ENCODE measurements at places on chromosomes 5 and 9.
A peak's percentile ranks its signal among the peaks of the same experiment; 100 is the strongest.

DNA sequence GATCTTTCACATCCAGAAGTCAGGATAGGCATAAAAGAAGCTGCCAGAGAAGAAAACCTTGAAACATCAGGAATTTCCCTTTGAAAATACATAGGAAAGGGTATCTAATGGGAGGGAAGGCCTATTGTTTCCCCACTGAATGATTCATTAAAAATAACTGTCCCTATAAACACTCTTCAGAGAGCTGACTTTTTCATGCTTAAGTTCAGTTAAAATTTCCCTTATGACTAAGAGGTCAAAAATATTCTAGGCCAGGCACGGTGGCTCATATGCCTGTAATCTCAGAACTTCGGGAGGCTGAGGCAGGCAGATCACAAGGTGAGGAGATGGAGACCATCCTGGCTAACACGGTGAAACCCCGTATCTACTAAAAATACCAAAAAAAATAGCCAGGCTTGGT, 499.5 kb downstream of the ENC1 start:
- peak; percentile 64 for DNase-seq

- no peak for DNase-seq
These were observed 37.0 kb downstream of the DUSP1 start for GRCh38 chr5:172733974-172734346.

DNA sequence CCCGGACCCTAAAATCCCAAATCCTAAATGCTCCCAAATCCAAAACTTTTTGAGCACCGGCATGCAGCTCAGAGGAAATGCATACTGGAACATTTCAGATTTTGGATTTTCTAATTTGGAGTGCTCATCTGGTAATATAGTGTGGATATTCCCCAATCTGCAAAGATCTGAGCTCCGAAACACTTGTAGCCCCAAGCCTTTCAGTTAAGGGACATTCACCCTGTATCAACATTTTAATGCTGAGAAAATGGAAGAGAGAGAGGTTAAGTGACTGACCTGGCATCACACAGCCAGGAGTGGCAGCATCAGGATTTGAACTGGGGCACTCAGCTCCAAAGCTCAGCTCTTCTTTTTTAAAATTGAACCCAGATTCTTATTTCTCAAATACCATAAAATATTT, 30.7 kb downstream of the QRFP start:
- DNase-seq, result no peak

- DNase-seq, result no peak
These were observed 1134.3 kb upstream of the C9orf72 start for GRCh38 chr9:28707616-28708015.

DNA sequence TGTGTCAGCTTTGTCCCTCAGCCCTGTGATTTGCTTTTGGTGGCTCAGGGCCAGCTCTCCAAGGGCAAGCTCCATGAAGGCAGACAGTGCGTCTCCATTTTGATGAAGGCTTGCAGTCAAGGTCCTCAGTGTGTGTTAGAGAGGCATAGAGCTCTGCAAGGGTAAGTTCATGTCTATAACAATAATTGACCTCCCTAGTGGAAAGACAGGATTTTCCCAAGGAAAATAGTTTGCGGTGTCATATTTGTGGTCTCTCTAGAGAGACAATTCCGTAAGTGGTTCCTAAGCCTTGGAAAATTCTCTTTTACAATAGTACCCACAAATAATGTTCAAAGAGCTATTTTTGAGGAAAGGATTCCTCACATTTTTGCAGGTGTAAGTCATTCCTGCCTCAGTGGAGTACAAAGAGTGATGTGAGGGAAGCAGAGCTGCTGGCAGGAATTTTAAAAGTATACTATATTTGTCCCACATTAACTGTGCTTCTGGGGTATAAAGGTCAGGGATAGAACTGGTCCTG, 40.2 kb downstream of the SLC1A3 start:
- peak; percentile 86 for DNase-seq

DNA sequence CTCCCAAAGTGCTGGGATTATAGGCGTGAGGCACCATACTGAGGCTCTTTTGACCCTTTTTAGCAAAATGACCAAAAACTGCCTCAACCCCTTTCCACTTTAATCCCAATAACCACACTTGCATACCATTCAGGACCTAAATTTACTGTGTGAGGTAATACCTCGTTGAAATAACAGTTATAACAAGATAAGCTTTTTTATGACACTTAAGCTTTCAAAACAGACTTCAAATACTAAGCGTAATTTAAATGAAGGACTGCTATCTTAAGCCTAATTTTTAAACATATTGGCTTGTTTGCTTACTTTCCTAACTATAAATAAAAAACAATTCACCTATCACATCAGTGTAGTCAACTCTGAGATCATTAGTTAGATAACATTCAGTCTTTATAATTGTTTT, 37.8 kb downstream of the PWWP2A start:
- peak; percentile 18 for DNase-seq

DNA sequence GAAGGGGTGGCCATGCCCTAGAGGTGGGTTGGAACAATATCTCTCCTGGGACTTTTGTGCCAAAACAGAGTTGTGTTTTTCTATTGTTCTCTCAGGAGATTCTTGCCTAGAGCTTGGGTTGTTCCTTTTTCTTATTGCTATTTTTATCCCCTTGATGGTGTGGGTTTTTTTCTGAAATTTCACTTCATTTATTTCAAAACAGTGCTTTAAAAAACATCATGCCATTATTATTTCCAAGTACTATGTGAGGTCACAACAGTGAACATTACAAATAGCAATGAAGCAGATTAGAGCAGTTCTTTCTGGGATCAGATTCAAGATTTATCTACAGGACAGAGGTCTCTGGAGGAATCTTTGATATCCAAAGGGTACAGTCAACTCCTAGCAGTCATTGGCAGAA, 76.6 kb downstream of the ACTBL2 start:
- peak; percentile 36 for DNase-seq

DNA sequence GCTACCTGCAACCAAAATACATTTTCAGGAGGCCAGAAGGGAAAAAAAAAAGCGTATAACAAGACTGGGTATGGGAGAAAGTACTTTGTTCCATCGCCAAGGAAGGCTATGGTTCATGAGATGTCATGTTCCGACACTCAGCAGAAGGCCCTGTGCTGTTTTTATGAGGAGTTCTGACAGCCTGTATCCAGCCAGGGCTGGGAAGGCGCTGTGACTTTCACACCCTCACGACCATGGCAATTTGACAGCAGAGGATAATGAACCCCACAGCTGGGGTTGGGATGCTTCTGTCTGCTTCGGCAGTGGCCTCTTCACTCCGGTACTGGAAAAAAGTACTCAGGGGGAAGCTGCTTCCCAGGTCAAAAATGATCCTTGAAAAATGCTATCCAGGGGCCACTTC, 154.4 kb downstream of the PRELID2 start:
- DNase-seq, result no peak

DNA sequence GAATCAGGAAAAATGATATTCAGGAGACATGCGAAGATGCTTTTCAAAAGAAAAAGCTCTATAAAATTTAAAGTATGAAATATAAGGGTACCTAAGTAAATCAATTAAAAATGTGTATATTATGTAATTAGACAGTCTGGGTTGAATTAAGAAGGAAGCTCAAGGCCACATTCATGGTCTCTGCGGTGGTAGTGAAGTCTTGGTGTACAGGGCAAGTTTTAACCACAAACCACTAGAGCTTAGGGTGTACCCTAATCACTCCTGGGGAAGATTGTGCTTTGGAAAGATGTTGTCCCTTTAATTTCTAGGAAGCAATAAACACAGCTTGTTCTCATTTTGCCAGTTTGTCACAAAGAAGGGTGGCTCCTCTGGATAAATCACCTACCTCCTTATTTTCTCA, 287.2 kb upstream of the ZNF608 start:
- DNase-seq, result no peak

DNA sequence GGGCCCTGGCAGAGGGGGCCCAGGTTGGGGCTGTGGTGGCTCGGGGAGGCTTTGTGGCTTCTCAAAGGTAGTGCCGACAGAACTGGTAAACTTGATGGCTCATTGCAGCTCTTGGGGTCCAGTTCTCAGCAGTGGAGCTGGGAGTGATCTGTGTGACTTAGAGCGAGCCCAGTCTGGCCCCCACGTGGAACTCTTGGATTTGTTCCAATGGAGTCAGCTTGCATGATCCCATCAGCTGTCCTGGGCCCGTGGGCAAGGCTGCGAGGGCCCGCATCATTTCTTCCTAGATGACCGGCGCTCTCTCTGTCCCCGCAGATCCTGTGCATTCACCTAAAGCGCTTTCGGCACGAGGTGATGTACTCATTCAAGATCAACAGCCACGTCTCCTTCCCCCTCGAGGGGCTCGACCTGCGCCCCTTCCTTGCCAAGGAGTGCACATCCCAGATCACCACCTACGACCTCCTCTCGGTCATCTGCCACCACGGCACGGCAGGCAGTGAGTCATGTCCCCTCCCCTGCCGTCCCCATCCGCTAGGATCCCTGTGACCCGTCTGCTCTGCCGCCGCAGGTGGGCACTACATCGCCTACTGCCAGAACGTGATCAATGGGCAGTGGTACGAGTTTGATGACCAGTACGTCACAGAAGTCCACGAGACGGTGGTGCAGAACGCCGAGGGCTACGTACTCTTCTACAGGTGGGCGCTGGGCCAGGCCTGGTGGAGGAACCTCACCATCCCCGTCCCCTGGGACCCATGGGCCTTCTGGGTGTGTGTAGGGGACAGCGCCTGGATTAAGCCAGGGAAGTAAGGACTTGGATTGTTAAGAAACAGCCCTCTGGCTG, 39.2 kb downstream of the USP20 start:
- no peak for DNase-seq

DNA sequence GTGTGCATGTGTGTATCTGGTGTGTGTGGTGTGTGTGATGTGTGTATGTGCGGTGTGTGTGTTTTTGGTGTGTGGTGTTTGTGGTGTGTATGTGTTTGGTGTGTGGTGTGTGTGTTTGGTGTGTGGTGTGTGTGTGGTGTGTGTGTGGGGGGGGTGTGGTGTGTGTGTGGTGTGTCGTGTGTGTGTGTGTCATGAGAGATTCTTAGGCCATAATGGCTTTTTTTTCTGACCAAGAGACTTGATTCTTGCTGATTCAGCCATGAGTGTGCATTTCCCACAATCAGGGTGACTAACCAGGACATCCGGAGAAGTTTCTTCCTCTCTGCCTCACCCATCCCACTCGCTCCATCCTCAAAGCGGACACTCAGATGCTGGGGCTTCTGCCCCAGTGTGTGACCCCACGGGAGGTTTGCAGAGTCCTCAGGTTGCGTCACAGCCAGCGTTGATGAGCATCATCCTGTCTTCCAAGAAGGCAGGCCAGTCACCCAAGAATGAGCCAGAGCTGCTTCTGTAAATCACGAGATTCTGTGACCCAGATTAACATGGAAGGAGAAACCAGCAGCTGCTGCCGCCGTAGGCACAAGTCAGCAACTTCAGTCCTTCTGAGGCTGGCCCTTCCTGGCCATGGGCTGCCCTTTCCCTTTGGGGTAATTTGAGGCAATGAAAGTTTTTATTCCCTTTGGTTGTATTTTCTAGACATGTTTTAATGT, 12.5 kb upstream of the CTSL start:
- peak; percentile 98 for DNase-seq

GRCh38 chr9:126681336-126681735, 67.6 kb downstream of the LMX1B start:
- no peak for DNase-seq

DNA sequence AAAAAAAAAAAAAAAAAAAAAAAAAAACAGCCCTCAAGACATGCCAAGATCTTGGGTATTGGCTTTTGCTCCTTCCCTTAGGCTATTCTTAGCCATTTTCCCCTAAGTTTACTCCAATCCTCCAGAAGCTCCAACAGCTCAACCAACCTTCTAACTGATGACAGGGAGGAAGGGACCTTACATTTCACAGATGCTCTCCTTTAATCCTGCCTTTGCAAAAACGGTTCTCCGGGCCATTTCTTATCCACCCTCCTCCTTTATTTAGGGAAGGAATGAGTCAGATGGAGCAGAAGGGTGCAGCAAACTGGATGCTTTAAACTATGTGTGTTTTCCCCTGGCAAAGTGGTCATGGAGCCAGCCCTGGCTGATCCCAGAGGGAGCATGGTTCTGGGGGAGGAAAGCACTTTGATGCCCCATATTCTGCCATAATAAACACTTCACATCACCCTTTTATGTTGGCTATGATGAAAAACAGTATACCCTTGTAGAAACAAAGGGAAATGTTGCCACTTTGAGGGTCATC, 369.4 kb upstream of the DMAC1 start:
- no peak for DNase-seq

- DNase-seq, result no peak
These were observed 42.0 kb downstream of the PBX3 start for GRCh38 chr9:125789196-125789595.

- no peak for DNase-seq
These were observed 13.3 kb downstream of the BTNL3 start for GRCh38 chr5:181001947-181002346.

- no peak for DNase-seq
These were observed 211.1 kb downstream of the TTLL11 start for GRCh38 chr9:121881920-121882500.

DNA sequence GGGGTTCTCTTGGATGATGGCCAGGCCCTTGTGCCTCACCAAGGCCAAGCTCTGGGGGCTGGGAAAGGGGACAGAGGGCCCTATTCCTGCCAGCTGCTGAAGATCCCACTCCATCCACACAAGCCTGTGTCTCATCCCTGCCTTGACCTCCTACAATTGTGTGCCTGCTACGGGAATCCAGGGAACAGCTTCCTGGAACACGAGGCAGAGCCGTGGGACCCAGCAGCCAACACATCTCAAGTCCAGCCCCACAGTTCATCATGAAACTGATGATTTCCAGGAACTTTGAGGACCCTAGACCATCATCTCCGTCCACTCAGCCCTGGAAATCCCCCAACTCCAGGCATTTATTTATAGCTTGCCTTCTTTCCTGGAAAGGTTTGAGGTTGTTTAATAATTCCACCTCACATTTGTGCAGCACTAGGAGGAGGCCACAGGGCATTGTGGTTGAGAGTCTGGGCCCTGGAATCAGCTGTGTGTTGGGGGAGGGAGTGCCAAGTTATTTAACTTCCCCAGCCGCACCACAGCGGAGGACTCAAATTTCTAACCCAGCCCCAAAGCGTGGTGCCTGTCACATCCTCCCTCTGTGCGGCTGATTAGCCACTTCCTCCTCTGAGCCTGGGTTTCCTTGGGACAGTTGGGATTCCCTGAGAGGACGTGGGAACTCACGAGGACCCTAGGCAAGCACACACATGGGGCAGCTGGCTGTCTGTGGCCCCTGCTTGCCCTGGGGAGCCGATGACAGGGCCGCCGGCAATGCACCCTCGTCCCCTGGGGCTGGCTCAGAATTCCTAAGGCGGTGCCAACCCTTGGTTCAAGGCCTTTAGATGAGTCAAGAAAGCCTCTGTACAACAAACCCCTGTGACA, 58.2 kb upstream of the GGTA1 start:
- peak; percentile 96 for DNase-seq

DNA sequence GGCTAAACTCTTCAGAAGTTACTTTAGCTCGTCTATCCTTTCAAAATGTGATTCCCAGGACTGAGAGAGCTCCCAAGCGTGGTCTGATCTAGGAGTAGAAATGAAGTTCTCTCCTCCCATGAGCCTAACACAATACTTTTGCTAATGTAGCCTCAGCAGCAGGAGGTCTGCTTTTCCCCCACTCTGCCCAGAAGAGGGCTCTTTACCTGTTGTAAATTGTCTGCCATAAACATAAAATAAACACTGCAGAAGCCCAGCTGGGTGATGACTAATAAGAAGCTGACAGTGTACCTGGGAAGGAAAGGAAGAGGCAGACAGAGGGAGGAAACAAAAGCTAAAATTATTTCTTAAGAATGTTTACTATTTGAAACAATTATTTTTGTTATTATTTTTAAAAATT, 15.4 kb downstream of the SLC36A3 start:
- DNase-seq, result no peak

GRCh38 chr5:177429248-177430040, 3.0 kb downstream of the GRK6 start:
- no peak for DNase-seq

- no peak for DNase-seq
These were observed 54.4 kb upstream of the EXOC3 start for GRCh38 chr5:388266-389196.

Data from astrocyte (in vitro differentiated cells and primary cell).